ENCODE measurements at places on chromosomes 16 and 17.

DNA sequence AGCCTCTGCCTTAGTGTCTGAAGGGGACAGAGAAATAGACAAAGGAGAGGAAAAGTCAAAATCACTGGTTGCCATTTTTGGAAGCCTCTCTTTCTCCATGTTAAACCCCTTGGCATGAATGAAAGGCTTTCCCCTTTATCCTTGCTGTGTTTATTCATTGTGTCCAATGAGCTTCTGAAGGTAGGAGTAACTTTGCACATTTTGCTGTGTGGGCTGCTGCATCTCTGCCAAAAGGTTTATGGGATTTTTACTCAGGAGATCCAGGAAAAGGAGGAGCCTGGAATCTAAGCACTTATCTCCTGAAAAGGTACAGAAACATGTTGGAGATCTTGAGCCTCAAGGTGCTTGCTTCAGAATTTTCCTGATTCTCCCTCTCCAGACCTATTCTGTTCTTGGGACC, 3.9 kb downstream of the CNTROB start:
- DNase-seq, result no peak

GRCh38 chr17:3535253-3535995, 22.2 kb downstream of the TRPV3 start:
- peak; percentile 76 for DNase-seq

DNA sequence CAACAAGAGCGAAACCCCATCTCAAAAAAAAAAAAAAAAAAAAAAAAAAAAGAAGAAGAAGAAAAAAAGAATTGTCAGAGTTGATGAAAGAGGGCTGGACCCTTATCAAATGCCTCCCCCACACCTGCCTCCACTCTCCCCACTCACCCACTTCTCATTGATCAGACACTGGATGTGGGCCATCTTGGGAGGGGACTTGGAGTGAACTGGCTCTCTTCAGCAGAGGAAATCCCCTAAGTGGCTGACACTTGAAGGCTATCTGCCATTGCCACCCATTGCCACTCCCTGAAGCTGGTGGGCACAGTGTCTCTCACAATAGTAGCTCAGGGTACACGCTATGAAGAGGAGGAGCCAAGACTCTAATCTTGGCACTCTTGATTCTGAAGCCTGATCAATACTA, 1.6 kb downstream of the ITGA2B start:
- no peak for DNase-seq

GRCh38 chr16:11131706-11132105, 124.3 kb downstream of the SOCS1 start:
- no peak for DNase-seq

DNA sequence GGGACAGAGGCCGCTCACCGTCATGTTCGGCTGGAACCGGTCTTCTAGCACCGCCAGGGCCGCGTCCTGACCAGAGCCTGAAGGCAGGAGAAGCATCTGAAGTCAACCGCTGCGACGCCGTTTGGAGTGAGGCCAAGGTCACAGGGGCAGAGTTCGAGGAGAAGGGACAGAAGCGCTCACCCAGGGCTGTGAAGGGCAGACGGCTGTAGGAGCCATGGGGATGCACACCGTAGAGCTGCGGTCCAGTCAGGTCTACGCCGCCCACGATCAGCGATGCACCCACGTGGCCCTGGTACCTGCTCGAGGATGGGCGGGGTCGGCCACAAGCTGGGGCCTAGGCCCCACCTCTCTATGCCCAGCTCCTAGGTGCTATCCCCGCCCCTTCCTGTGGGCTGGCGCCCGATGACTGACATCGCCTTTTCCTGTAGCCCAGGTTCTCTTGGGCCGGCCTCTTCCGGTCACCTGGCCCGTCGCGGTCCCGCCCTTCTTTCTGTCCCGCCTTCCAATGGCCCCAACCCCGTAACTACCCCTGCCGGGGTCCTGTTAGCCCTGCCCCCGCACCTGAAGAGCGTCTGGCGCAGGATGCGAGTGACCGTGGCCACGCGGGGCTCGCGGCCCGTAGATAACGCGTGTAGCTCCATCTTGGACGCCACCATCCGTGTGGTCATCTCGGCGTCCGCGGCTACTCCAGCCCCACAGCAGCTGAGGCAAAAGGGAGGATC, 1.1 kb downstream of the PSMB10 start:
- DNase-seq, result peak; percentile 92

GRCh38 chr16:79257953-79258490, 342.5 kb downstream of the MAF start:
- DNase-seq, result no peak

- DNase-seq, result no peak
Observed at GRCh38 chr16:15966836-15967546, 17.6 kb downstream of the ABCC1 start.

DNA sequence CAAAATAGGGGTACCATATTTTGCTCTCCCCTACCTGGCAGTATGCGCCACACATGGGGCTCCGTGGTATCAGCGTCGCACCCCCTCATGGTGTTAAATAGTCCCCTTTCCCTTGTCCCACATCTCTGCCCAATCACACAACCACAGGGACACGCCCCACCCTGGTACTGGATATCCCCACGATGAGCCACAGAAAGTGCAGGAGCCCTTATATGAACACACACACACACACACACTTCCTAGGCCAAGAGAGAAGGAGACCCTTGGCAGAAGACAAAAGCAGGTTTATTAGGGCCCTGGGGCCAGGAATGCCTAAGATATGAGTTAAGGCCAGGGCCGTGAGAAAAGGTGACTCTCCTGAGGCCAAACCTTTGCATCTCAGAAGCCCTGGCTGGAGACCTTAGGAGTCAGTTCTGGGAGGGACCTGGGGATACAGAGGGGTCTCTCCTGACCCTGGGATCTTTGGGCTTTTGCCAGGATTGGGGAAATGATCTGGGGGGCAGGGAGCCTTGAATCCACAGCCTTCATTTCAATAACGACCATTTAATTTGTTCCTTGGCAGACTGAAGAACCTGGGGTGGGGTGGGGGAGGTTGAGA, 11.6 kb downstream of the COPZ2 start:
- DNase-seq, result no peak

- no peak for DNase-seq
Observed at GRCh38 chr16:85266857-85267256, 154.6 kb upstream of the CIBAR2 start.

DNA sequence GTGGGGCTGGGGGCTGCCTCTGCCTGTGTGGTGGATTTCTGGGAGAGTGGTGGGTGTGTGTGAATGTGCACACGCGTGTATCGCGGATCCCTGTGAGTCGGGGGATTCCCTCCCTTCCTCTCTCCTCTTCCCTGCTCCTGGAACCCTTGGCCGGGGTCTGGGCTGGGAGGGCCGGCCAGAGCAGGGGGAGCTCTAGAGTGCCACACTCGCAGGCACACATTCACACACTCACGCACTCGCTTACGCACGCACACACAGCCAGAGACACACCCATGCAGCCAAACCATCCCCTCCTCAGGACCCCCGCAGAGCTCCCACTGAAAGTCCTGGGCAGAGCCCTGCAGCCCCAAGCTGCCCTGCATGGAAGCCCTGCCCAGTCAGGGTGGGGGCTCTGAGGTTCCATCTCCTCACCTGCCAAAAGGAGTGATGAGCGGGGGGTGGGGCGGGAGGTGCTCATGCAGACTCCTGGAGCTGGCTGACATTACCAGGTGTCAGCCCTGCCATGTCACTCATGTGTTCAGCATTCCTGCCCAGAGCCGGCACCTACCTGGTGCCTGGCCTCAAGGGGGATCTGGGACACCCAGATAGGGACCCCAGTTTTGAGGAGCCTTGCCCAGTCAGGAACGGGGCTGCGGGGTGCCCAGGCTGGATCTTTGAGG, 1.9 kb downstream of the NECAB2 start:
- DNase-seq, result no peak

DNA sequence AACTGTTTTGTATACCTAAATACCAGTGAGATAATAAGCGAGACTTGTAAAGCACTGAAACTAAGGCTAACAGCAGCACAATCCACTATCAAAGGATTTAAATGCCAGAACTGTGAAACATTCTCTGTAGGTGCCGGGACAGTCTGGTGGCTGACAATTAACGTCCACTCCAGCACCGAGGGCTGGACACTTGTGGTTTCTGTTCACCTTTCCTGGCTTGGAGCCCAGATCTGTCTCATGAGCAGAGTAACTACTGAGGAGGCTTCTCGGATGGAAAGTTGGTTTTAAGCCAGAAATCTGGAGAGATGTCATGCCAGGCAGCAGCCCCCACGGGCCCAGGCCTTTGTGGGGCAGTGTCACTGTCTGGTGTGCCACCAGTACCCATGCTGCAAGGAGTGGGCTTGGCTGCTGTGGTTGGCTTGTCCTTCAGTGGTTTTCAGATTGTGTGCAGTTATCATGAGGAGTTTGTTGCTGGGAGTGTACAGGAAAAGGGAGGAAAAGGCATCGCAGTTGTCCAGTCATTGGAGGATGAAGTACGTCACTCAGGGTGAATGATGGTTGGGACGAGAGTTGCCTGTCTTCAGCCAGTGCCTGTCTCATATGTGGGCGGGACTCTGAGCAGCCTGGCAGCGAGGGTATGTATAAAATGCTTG, 35.5 kb downstream of the UBN1 start:
- DNase-seq, result no peak

GRCh38 chr16:24721830-24722238, 7.6 kb upstream of the TNRC6A start:
- no peak for DNase-seq

GRCh38 chr16:87531418-87531817, 38.6 kb upstream of the ZCCHC14 start:
- no peak for DNase-seq

DNA sequence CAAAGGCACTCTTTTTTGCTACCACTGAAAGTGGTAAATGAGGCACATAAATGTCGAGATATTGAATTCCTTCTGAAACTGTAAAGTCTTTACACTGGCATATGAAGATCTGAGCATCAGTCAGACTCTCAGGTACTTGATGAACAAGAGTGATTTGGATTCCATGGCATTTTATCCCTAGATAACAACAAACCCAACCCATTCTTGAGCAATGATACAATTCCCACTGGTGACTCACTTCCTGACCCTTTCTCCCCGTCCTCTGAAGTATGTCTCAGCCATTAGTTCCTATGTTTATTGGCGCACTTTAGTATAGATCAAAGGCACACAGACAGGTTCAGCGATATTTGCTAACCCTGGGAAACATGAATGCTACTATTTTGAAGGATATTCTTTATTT, 147.0 kb upstream of the RBFOX1 start:
- no peak for DNase-seq

GRCh38 chr16:12350945-12351344, 374.4 kb downstream of the SNX29 start:
- DNase-seq, result no peak

GRCh38 chr16:23072769-23073549, 76.3 kb downstream of the USP31 start:
- DNase-seq, result no peak

- no peak for DNase-seq
Observed at GRCh38 chr17:8708025-8708461, 36.6 kb downstream of the CCDC42 start.

- no peak for DNase-seq
Observed at GRCh38 chr17:50682938-50683337, 24.8 kb downstream of the ANKRD40 start.

DNA sequence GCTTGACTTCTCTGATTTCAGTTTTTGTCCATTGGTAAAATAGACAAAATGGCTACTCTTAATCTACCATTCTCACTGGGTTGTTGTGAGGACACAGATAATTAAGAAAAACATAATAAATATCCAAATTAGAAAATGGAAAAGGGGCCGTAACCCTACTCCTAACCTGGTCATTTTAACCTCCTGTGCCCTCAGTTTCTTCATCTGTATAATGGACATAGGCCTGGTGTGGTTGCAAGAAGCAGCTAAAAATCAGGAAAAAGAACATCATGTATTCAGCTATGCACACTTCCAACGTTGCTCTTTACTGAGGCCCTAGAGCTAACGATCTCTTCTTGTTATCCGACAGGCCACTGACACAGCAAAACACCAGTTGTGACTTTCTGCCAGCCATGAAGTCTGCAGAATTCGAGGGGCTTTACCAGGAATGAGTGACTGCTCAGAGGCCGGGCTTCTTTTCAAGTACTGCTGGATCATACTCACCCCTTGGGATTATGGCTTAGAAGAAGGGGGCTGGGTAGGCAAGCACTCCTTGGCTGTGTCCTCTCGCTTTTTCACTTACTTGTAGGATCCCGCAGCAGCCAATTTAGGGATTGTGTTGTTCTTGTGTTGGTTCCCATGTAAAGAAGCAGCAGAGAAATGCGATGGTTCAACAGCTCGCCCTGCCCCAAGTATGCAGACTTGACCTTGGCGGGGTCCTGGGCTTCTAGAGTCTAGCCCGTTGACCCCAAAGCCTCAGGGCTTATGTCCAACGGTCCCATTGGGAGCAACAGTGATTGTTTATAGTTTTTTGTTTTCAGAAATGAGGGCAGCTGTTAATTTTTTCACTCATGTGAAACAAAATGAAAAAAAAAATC, 20.9 kb downstream of the LDAF1 start:
- no peak for DNase-seq

All from erythroblast (primary cell).